ENCODE measurements at places on chromosomes 2 and 18.

DNA sequence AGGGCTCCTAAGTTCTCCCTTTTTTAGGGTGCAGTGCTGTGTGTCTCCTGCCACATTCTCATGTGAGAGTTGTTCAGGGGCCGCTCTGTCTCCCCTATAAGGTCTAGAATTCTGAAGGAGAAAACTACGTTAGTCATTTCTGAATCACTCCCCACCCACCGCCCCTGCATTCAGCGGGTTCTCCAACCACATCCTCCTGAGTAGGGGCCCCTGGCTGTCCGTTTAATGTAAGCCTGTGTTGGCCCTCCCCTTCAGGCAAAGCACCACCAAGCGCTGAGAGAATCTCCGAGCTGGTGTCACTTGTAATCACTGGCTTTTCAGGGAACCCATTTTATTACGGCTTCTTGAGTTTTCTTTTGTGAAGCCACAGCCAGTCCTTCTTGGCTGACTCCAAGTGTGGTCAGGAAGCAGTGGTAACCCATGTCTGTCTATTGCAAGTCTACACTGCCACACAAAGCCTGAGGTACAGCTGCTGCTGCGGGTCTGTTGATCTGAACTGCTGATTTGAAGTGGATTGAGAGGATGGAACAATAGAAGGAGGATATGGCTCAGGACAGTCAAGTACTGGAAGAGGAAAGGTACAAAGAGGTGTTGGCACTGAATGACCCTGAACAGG lies 16.9 kb downstream of the LCT start:
- DNase-seq: no peak

DNA sequence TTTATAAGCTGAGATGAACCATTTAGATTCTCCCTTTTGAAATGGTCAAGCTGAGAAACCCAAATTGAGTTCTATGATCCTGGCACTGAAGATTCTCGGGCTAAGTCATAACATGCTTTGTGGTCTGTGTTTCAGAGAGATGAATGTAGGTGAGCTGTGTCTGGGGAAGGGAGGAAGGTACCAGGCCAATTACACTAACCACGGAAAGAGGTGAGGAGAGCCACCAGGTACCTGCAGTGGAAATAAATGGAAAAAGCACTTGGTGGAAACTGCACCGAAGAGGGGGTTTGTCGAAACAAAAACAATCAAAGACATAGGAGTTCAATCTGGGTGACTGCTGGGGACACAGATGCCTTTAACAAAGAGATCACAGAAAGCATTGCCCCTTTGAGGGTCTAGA lies 963 bp upstream of the MRPL44 start:
- no peak for DNase-seq

GRCh38 chr2:168916331-168916675 lies 15.2 kb downstream of the G6PC2 start:
- DNase-seq: no peak

- DNase-seq: no peak
Observed at GRCh38 chr2:15819562-15820256, 120.6 kb upstream of the MYCN start.

DNA sequence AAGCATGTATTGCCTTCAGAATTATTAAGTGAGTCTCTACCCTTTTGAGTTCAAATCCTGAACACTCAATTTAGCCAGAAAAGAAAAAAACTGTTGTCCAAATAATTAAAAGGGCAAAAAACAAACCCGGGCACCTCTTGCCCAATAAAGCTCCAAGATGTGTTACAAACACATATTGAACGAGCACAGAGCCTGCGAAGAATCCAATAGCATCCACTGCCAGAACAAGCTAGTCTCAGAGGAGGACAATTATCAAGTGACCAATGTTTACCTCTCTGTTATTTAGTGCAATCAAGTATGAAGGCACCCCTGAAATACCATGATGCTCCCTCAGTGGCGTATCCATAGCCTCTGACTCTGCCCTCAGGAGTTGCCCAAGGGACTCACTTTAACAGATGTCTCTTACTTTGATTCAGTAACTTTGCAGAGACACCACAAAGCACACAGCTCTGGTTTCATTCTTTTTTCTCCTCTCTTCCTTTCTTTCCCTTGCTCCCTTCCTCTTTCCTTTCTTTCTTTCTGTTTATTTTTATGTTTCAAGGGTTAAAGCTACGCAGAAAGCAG lies 93.5 kb upstream of the SPATS2L start:
- no peak for DNase-seq

GRCh38 chr18:55790296-55790695 lies 202.3 kb upstream of the TCF4 start:
- DNase-seq: peak; percentile 53

- DNase-seq: no peak
Observed at GRCh38 chr2:38620282-38620977, 17.7 kb upstream of the HNRNPLL start.

GRCh38 chr2:202237787-202238233 lies 587 bp downstream of the SUMO1 start:
- DNase-seq: no peak

- DNase-seq: peak; percentile 59
Observed at GRCh38 chr2:224039080-224039769, at the start of gene SERPINE2. TSS of gene SERPINE2 (minus strand) at chr2:224039286. CDS start at chr2:224001900, 37,386 bp downstream.

- DNase-seq: no peak
Observed at GRCh38 chr2:23784971-23785370, 142.0 kb downstream of the ATAD2B start.

DNA sequence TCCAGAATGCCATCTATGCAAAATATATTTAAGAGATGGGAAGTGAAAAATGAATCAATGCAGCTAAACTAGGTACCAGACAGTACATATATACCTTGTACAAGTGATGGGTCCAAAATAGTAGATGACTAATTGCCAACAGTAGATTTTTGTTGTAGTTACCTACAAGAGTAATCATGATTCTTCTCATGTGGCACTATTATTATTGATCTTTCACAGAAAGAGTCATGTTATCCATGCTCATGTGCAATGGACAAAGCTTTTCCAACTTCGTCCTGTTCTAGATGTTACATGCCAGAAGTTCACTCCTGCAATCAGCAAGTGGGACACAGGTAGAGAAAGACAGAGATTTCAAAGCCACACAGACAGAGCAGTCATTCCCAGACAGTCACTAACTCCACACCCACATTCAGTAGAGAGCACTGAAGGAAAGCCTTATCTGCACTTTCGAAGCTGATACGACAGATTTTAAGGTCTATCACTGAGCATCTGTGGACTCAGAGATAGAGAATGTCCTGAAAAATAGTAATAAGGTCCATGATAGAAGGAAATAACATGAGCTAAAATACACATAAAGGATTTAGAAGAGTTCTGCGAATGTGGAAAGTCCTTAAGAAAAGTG lies 101.6 kb upstream of the ITPRID2 start:
- DNase-seq: no peak

- no peak for DNase-seq
Observed at GRCh38 chr18:31835528-31836133, 75.0 kb upstream of the SLC25A52 start.

DNA sequence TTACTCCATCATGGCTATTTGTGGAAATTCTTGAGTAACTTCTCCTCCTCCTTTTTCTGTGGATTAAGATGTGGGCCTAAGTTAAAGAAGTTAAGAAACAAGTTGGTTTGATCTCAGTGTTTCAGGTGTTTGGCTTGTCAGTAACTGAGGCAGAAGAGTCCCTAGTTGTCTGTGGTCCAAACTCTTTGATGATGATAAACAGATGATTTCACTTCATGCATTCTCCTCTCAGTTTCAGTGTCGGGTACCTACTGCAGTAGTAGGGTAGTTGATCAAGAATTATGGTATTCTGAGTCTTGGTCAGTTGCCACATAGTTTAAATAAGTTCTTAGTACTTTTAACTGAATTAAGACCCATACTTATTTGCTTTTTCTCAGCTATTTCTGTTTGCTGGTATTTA lies 85.6 kb downstream of the NCOA1 start:
- no peak for DNase-seq

DNA sequence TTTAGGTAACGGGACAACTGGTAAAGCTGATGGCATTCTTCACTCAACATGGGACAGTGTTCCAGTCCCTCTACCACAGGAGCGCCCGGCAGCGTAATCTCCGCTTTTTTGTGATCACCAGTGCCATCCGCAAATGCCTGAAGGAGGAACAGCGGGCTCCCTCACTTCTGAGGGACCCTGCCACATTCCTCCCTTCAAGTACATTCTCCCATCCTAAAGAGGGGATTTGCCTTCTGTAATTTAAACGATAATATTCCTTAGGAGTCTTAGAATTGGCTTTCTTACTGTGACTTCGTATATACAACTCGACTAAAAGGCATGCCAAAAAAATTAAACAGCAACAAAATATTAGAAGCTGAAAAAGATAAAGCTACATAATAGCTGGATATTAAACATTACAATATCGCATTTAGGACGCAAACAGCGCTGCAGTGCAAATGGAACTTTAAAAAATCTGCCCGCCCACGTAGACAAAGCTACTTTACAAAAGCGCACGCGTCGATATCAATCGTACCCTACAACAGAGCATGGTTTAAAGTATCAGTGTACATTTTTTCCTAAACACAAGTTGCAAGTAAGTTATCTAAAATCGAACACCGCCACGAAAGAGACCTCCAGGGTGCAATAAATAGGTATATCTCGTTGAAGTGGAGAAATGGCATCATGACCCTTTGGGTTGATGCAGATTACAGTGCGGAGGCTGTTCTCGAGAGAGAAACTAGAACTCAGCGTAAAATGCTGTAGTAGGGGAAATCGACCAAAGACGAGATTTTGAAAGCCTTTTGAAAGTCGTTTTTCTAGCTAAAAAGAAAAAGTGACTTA lies 2.3 kb upstream of the VSNL1 start:
- peak; percentile 4 for DNase-seq

DNA sequence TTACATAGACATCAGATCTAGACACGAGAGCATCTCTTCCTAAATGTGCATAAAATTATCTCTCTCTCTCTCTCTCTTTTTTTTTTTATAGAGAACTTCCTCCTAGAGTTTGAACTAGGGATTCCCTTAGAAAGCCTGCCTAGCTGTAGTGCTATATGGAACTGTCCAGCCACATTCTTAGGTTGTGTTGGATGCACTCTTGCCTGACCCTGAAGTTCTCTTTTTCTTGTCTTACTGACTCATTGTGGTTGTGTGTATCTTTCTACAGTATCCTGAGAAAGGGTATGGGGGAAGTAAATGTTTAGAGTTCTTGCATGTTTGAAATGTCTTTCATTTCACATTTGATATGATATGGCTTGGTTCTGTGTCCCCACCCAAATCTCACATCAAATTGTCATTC lies 368.2 kb downstream of the CDH2 start:
- DNase-seq: no peak

GRCh38 chr2:233764761-233765160 lies 4.7 kb downstream of the UGT1A1 start:
- no peak for DNase-seq

GRCh38 chr2:37648331-37649011 lies 23.0 kb downstream of the CDC42EP3 start:
- DNase-seq: no peak

DNA sequence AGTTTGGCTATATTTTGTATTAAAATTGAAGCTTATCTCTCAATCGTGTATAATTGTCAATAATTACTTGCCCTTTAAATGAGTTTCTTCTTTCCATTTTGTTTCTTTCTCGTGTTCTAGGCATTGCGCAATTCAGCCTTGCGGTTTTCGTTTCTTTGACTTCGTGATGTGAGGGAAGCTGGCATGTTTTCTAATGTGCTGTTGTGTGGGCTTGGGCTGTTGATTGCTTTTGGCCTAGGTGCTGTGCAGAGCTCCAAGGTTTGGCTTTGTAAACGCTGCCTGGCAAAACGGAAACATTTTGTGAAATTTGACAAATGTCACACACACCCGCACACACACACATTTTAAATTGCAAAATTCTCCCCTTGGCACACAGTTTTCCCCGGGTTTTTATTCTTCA lies 242.6 kb upstream of the TCF4 start:
- no peak for DNase-seq

DNA sequence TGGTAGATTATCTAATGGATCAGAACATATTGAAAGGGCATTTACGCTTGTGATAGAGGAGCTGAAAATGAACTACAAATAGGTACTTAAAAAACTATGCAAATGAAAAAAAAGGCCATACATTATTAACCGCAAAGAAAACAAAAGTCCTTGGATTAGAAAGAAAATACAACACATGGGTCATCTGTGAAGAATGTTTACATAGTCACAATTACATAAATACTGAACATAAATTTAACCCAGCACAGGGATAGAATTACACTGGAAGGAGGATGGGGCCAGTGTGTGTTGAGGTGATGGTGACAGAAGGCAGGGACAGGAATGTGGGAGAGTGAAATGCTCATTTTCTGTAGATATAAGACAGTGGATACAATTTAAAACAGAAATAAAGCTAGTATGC lies 6.6 kb downstream of the NTSR2 start:
- no peak for DNase-seq

GRCh38 chr2:100260712-100261620 lies 61.3 kb downstream of the LONRF2 start:
- peak; percentile 60 for DNase-seq

DNA sequence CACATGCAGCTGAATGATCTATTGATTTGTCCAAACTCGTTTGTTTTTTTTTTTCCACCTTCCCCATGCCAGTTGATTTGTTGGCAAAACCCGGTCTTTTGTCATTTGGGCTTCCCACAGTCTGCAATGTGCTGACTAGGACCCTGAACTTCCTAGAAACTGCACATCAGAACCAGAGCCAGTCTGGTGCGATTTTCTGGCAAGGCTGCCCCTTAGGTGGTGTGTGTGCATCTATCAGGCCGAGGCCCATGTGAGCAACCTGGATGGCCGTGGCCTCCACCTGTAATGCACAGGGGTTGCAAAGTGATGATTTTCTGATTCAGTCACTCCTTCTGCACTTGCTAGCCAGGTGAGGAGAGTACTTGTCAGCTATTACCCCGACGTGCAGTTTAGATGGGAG lies 47.8 kb downstream of the NCK2 start:
- no peak for DNase-seq

DNA sequence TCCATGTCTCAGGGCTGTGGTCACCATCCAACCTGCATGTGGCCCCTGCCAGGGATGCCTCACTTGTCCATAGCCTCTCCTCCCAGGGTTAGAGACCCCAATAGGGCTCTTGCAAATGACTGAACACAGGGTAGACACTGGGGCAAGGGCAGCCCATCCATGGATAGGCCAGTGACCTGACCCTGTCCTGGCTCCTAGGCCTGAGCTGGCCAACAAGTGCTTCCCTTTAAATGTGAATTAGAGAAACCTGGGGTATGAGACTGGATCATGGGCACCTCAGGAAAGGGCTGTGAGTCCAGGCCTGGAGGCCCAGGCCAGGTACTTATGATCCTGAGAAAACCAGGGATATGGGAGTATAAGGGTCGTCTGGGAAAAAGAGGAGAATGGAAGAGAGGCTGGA lies 64.5 kb downstream of the COPS8 start:
- no peak for DNase-seq

- DNase-seq: no peak
Observed at GRCh38 chr2:80324525-80324924, 20.0 kb upstream of the LRRTM1 start.

- no peak for DNase-seq
Observed at GRCh38 chr2:479031-479430, 191.1 kb upstream of the ALKAL2 start.

- DNase-seq: no peak
Observed at GRCh38 chr2:62158444-62159121, 37.3 kb upstream of the B3GNT2 start.

Measured in amniotic stem cell (primary cell).